ENCODE measurements at places on chromosomes 1 and 21.

- peak; percentile 40 for DNase-seq
Observed at GRCh38 chr1:186617926-186618325, 62.3 kb downstream of the PTGS2 start.

GRCh38 chr1:119885903-119886783, 10.2 kb downstream of the ADAM30 start:
- peak; percentile 31 for DNase-seq

DNA sequence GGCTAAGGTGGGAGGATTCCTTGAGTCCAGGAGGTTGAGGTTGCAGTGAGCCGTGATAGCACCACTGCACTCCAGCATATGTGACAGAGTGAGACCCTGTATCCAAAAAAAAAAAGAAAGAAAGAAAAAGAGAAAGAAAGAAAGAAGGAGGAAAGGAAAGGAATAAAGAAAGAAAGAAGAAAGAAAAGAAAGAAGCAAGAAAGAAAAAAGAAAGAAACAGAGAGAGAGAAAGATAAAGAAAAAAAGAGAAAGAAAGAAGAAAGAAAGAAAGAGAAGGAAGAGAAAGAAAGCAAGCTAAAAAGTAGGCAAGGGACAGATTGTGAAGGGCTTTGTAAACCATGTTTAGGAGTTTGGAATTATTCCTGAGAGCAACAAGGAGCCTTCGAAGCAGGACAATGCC, 80.1 kb downstream of the MAB21L3 start:
- no peak for DNase-seq

- peak; percentile 61 for DNase-seq
Observed at GRCh38 chr1:26530895-26531598, 1.5 kb downstream of the RPS6KA1 start.

DNA sequence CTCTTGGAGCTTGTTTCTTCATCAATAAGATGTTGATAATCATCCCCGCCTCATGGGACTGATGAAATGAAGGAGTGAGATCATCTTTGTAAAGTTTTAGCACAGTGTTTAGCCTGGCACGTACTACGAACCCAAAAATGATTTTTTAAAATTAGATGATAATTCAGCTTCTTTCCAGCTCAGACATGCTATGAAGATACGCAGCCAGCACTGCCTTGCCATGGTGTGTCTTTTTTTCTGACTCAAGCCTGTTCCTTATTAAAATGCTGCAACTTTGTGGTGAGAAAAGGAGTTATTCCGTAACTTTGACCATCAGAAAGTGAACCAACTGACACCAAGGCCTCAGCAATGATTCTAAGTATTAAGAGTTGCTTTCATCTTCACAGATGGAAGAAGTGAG, 269.0 kb downstream of the LTN1 start:
- no peak for DNase-seq
